Natural killer cell (primary cell): ENCODE measurements at places on chromosomes 6 and 20. TPM values are rescaled to one million over a fixed set of nuclear protein-coding genes. Genes with fewer than 3 reads are reported as not detected.

DNA sequence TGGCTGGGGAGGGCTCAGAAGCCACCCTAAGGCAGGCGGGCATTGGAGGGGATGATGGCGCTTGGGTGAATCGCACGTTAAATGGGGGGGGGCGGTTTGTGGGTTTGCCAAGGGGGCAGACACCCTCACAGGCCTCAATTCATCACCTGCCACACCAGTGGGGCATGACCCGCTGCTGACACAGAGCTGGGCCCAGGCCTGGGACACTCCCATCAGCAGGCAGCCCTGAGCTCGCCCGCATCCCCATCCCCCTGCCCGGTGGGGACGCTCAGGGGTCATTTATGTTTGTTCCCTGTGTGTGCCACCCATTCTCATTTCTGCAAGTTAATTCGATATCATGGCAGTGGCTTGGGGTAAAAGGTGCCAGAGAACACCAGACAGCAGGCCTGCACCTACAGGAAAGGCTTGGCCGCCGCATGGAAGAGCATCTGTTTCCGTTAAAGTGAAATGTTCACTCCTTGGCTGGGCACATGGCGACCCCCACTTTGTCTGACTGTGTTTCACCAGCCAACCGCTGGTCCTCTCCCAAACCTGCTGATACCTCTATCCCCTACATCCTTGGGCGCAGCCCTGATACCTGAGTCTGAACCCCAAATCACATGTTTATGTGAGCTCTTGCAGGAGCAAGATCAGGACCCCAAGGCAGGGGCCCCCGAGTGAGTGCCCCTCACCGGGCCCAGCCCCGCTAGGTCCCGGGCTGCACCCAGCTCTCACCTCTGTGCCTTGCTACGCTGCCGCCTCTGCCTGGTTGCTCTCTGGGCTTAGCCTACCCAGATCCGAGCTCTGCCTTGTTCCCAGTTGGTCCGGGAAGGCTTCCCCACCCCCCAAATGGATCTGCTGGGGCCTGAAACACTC, 248.8 kb downstream of the TAF4 start:
- no peak overlapping the region for H3K4me3 ChIP-seq
- H3K36me3 ChIP-seq = no peaks in the 10 kb centered on the region
- no peak overlapping the region for H3K27ac ChIP-seq
- H3K27me3 ChIP-seq = no peaks in the 10 kb centered on the region

NKX2-4 gene
- total RNA-seq = not detected

GRCh38 chr6:40349901-40350746, 237.0 kb downstream of the LRFN2 start:
- no peaks in the 10 kb centered on the region for H3K4me1 ChIP-seq
- peak; percentile 9 for DNase-seq
- no peak overlapping the region for H3K27ac ChIP-seq

PAK5 gene
- total RNA-seq = not detected

DNA sequence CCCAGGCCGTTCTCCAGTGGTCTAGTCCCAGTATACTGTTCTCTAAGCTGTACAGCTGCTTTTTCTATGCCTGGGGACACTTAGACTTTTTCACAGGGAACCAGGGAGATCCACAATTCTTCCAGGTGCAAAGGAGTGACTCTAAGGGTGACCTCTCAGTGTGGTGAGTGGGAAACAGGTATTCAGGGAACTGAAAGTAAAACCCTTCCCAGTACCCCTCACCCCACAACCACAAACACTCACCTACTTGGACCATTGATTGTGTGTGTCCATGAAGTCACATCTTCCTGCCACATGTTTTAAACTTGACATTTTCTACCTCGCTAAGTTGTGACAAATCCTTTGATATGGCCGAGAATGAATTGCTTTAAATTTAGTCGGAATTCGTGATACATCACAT, 183.6 kb downstream of the CLIC5 start:
- H3K27me3 ChIP-seq = no peaks in the 10 kb centered on the region
- H3K36me3 ChIP-seq = no peaks in the 10 kb centered on the region
- H3K27ac ChIP-seq = no peak overlapping the region
- H3K4me3 ChIP-seq = no peak overlapping the region
- DNase-seq = no peak

GRCh38 chr6:78947962-78948361, 80.6 kb downstream of the IRAK1BP1 start:
- H3K4me3 ChIP-seq = no peak overlapping the region
- H3K27ac ChIP-seq = no peak overlapping the region
- peaks cover 84% of the 10 kb centered on the region for H3K36me3 ChIP-seq
- DNase-seq = no peak
- H3K27me3 ChIP-seq = no peaks in the 10 kb centered on the region
- no peaks in the 10 kb centered on the region for H3K4me1 ChIP-seq

DNA sequence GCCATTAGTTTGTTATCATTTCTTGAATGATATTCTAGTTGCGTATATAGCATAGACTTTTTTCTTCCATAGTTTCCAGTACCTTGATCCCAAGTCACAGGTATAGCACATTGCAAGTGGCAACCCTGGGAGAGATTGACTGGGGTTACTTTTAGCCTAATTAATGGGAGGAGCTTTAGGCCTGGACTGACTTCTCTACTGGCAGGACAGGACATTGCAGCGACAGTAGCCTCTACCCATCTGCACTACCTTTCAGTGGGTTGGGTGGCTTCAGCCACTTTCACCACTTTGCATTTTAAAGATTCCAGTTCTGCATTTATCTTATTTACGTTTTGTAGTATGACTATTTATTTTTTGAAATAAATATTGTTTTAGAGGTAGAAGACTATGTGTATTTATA, 320.3 kb downstream of the RIMS1 start:
- no peak overlapping the region for H3K4me3 ChIP-seq
- no peak for DNase-seq
- H3K36me3 ChIP-seq = no peaks in the 10 kb centered on the region
- no peaks in the 10 kb centered on the region for H3K4me1 ChIP-seq
- H3K27ac ChIP-seq = no peak overlapping the region

ESF1 gene
- total RNA-seq = 8.4 TPM

- H3K4me1 ChIP-seq = peaks cover 11% of the 10 kb centered on the region
- H3K36me3 ChIP-seq = no peaks in the 10 kb centered on the region
- no peak overlapping the region for H3K4me3 ChIP-seq
- no peak for DNase-seq
These were observed 26.8 kb upstream of the SLC9A8 start for GRCh38 chr20:49785852-49786175.

- H3K27me3 ChIP-seq = no peaks in the 10 kb centered on the region
- no peak for DNase-seq
- H3K27ac ChIP-seq = peak overlapping the region; percentile 23
- no peaks in the 10 kb centered on the region for H3K4me1 ChIP-seq
- H3K4me3 ChIP-seq = no peak overlapping the region
These were observed 49.5 kb downstream of the SMAP1 start for GRCh38 chr6:70717038-70717801.

- H3K4me3 ChIP-seq = no peak overlapping the region
- no peak for DNase-seq
- no peaks in the 10 kb centered on the region for H3K27me3 ChIP-seq
- H3K27ac ChIP-seq = no peak overlapping the region
These were observed 117.3 kb downstream of the BCKDHB start for GRCh38 chr6:80223743-80224212.

DNA sequence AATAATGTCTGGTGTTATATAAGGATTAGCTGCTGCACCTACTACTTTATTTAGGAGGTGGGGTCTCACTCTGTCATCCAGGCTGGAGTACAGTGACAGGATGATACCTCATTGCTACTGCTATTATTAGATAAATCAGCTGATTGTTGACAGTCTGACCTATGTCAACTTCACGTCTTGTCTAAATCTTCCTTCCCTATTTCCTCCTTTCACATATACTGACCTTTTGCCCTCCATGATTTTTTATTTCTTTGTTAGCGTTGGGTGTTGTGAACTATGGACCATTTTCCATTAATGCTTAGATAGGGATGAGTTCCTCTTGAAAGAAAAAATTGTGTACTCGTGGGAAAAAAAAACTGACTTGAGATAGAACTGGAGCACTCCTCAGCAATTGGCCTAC, 109.9 kb upstream of the BEND6 start:
- no peak overlapping the region for H3K4me3 ChIP-seq
- H3K27me3 ChIP-seq = peaks cover 3% of the 10 kb centered on the region
- DNase-seq = no peak
- no peak overlapping the region for H3K27ac ChIP-seq
- no peaks in the 10 kb centered on the region for H3K36me3 ChIP-seq
